Suppressor macrophage (primary cell): ENCODE measurements at places on chromosomes 7 and 10.
A peak's percentile ranks its signal among the peaks of the same experiment; 100 is the strongest.

DNA sequence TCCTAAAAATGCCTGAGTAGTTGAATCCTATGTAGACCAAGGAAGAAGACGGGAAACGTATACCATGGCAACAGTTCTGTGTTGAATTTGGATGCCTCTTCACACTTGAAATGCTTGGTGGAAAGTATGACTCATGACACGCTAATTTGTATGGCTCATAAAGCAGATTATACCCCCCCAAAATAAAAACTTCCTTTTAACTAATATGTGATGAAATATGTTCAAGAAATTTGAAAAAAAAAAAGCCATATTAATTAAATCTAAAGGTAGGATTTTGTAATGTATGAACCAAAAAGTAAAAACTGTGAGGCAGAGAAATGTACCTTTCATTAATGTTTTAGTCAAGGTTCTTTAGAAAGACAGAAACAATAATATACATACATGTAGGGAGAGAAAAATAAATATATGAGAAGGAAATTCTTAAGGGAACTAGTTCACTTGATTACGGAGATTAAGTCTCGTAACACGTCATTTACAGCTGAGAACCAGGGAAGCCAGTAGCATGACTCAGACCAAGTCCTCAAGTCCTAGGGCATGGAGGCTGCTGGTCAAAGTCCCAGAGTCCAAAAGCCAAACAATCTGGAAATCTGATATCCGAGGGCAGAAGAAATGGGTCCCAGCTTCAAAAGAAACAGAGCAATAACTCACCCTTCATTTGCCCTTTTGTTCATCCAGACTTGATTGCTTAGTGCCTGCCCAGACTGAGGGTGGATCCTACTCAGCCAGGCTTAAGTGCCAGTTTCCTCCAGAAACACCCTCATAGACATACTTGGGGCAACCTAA lies 485.1 kb downstream of the SEMA3D start:
- no peak for DNase-seq

GRCh38 chr7:20474249-20474648 lies 141.2 kb upstream of the ABCB5 start:
- no peak for DNase-seq

DNA sequence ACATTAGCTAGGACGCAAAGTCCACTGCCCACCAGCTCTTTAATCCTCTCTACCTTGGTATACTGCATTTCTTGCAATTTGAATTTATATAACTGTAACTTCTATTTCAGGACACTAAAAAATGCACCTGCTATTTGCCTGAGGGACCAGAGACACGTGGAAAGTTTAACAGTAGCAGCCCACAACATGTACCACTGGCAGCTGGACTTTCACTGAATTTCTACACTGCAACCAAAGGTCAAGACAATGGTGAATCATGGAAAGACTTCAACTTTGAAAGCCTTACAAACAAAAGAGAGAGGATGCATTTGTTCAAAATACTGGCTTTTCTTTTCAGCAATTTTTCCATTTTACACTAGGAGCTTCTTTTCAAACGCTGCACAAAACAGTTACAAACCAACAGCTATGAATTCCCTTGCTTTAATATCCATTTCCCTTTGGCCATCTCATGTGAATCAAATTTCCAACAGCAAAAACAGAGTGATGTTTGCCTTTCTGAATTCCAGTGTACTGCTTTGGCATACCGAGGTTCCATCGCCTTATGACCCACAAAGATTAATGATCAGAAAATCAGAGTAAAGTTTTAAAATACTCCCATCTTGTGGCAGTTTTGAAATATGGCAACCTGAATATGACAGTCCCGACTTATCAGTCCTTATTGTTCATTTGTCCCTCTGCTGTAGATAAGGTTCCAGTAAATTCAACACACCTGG lies 29.9 kb upstream of the HNRNPH3 start:
- peak; percentile 8 for DNase-seq

- DNase-seq = no peak
Observed at GRCh38 chr10:49410365-49411074, 14.6 kb upstream of the DRGX start.

DNA sequence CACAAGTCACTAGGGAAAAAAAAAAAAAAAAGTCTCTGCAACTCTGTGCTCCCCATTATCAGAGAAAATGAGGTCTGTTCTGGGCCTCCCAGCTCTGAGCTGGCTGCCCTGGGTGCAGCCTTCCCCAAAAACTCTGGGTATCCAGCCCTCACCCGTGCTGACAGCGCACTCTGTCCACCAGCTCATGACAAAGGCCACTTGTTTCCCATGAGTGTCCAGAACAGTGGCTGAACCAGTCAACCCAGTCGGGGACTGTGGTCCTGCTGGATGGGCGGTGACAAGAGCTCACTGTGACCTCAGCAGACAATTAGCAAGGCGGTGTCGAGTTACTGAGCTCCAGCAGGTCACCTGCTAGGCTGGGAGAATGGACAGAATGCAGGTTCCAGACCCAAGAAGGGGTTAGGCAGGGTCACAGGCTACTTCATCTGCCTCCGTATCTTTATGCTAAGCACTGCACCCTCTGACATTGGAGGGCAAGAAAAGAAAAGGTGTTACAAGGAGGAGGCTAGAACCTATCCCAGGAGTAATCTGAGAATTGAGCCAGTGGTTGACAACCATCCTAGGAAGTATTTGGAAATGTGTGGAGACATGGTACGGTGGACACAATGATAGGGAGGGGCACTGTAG lies 37.2 kb downstream of the DLG5 start:
- DNase-seq = no peak

DNA sequence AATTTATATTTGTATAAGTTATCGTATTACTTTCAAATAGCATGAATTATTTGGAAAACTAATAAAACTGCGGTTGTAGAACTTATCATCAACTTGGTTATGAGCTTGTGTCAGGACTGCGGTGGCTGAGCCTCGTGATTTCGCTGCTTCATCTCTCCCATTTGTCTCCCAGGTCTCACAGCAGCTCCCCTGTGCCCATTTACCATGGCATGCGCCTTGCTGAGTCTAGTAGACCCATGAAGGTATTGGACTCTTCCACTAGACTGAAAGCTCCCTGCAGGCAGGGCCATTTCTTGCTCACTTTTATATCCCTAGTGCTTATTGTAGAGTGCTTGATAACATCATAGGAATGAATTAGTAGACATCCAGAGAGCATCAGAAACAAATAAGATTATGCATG lies 53.9 kb downstream of the CPXM2 start:
- DNase-seq = no peak

GRCh38 chr7:68963552-68963951 lies 634.7 kb upstream of the AUTS2 start:
- no peak for DNase-seq

GRCh38 chr10:131701131-131701947 lies 199.5 kb upstream of the PPP2R2D start:
- DNase-seq = no peak

DNA sequence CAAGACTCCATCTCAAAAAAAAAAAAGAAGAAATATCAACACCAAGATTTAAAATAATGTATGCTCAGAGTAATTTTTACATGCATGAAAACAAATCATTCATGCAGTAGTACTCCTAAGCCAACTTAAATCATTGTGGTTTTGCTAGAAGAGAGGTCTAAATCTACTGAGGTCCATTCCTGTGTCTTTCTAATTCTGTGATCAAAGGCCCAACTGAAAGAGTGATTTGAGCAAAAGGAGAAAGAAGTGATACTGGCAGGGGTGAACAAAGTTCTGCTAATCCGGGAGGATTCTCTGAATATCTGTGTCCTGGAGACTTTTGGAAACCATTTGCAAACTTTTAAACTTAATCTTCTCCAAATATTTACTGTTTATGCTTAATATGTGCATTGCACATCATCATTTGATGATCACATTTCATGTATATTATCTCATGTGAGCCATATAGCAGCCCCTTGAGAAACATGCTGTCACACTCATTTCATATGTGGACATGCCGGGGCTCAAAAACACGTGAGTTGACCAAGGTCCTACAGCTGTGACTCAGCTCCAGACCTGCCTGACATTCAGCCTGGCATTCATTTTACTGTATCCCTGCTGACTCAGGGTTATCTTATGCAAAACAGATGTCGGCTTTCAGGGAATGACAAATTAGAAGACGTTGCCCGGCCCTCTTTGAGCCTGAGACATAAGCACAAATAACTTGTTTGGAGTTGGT lies 76.4 kb downstream of the FAM107B start:
- no peak for DNase-seq

GRCh38 chr10:120221873-120222485 lies 235.0 kb upstream of the PLPP4 start:
- DNase-seq = peak; percentile 66

DNA sequence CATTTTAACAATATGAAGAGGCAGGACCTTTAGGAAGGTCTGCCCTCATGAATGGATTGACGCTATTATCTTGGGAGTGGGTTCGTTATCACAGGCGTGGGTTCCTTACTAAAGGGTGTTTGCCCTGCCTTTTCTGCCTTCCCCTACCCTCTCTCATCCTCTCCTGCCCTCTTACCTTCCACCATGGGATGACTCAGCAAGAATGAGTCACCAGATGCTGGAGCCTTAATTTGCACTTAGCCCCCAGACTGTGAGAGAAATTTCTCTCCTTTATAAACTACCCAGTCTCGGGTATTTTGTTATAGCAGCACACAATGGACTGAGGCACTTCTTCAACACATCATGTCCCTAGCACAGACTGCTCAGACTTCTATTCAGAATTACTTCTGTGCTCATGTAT lies 31.4 kb upstream of the ZNF32 start:
- DNase-seq = no peak

GRCh38 chr10:18100669-18101068 lies 39.6 kb upstream of the CACNB2 start:
- DNase-seq = no peak

DNA sequence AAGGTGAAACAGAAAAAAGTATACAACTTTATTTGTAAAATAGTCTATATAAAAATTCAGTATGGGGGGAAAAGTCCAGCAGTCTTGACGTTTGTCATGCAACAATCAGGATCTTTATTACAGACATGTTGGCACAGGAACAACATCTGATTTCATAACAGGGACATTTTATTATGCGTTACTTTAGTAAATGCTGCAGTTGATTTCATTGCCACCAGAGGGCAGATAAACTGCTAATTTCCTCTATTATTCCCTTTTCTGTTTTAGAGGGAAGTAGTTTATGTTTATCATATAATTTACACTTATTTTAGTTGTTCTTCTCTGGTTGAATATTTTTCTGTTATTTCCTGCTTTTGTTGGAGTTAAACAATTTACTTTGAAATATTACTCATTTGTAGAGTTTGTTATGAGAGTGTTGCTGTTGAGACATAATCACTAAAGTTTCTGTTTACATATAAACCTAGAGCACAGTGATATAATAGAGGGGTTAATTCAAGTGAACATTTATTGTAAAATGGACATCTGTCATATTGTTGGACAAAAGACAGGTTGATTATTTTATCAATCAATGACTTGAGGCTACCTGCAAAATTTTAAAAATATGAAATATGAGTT lies 3.3 kb downstream of the PLXDC2 start:
- peak; percentile 90 for DNase-seq

DNA sequence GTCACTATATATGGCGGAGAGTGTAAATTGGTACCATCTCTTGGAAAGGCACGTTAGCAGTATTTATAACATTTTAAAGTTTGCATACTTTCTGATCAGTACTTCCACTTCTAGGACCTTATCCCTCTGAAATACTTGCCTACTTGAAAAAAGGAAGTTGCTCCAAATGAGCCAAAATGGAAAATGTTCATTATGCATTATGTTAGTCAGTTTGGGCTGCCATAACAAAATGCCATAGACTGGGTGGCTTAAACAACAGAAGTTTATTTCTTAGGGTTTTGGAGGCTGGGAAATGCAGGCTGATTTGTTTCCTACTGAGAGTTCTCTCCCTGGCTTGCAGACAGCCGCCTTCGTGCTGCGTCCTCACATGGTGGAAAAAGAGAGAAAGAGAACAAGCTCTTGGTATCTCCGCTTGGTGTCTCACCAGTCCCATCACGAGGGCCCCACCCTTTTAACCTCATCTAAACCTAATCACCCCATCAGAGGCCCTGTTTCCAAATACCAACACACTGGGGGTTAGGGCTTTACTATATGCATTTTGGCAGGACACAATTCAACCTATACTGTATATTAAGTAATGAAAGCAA lies 6.9 kb downstream of the SNX10 start:
- peak; percentile 61 for DNase-seq

- peak; percentile 77 for DNase-seq
Observed at GRCh38 chr10:88108115-88108610, 244.7 kb downstream of the PTEN start.

GRCh38 chr10:78934532-78934898 lies 134.3 kb upstream of the ZMIZ1 start:
- no peak for DNase-seq

DNA sequence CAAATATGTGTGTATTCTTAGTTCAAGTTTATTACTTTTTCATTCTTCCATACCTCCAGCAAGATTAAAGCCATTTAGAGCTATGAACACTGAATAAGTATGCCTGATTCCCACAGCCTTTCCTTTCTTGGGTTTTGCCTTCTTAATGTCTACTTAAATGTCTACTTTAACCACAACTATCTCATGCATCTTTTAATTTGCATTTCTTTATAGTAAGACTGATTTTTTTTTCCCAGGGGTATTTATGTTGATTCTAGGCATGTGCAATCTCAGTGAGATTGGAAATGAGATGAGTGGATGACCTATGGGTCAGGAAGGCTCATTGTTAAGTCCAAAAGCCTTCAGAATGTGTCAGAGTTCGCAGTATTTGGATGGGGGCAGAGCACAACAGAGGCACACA lies 3.6 kb downstream of the PCBD1 start:
- DNase-seq = no peak

GRCh38 chr7:29113384-29114102 lies 32.8 kb downstream of the CPVL start:
- DNase-seq = peak; percentile 46

DNA sequence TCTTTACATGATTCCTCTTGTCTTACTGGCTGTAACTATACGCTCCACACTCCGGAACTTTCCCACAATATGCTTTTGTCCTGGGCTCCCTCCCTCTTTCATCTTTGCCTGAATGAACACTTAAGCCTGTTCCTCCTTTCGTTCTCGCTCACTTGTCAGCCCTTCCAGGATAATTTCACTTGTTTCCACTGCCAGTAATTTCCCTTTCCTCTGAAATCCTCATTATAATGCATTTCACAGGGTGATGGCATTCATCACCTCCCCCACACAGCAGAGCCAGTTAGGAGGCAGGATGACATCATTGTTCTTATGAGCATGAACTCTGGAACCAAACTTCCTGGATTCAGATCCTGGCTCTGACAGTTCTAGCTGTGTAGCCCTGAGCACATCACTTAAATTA lies 372.6 kb downstream of the GPR158 start:
- peak; percentile 10 for DNase-seq

GRCh38 chr10:80136134-80136571 lies 3.6 kb downstream of the PLAC9 start:
- no peak for DNase-seq
